ENCODE measurements at places on chromosomes 1 and 21.

DNA sequence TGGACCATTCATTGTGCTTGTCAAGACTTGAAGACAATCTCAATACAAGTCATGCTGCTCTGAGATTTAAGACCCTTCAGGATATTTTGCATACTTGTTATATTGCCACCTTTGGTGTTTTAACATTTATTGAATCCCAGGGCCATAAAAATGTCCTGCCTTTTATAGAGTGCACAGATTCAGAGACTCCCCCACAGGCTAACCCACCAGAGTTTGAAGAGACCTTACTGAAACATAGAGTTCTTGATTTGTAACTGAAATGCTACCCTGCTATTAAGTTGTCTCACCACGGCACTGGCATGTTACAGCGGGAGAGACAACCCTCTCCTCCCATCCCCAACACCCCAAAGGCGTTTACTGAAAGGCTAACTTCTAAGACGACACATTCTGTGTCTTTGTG is 313.9 kb upstream of the USP24 start:
- DNase-seq: no peak

DNA sequence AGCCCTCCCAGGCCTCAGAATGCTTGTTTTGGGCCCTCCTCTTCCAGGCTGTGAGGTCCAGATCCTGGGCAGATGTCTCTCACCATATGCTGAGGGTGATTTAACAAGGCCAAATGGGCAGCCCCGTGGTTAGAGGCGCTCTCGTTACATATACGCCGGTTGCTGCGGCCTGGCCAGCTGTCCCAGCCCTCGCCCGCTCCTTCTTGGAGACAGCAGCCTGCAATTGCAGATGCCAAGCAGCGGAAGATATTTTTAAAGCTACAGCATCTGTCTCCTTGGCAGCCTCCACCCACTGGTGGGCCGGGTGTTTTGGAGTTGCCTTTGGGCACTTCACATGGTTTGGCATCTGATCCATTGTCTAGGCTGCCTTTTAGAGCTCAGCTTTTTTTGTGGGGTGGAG is 178.8 kb upstream of the NFIA start:
- DNase-seq: no peak

DNA sequence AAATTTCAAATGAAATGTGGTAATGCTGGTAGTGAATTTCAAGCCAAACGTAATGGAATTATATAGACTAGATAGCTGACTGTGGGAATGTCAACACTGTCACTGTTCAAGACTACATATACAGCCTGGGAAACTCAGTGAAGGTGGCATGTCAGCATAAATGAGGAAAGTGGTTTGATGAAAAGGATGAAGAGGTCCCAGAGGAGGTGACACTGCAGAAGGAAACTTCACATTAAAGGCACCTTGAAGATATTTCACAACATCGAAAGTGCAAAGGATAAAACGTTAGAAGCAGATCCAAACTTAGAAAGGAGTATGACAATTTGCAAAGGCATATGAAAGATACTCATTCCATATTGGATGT is 25.7 kb downstream of the MAPKAPK2 start:
- no peak for DNase-seq

GRCh38 chr1:182646739-182647138 is 37.6 kb downstream of the RGS8 start:
- DNase-seq: no peak

- no peak for DNase-seq
Observed at GRCh38 chr1:12180315-12180714, 13.5 kb downstream of the TNFRSF1B start.

GRCh38 chr1:177857285-177857684 is 112.6 kb downstream of the SEC16B start:
- no peak for DNase-seq

GRCh38 chr1:153572569-153573015 is 6.9 kb upstream of the S100A2 start:
- no peak for DNase-seq

- no peak for DNase-seq
Observed at GRCh38 chr21:17667256-17667655, 54.6 kb upstream of the BTG3 start.

- DNase-seq: no peak
Observed at GRCh38 chr1:196366817-196367495, 241.3 kb downstream of the KCNT2 start.

Measured in brain pericyte (primary cell).